Stimulated activated CD8-positive, alpha-beta memory T cell treated with anti-CD3 and anti-CD28 coated beads, Interleukin-4, amount 100 ng/mL, for 24 hours (primary cell): ENCODE measurements at places on chromosomes 12 and 14.

DNA sequence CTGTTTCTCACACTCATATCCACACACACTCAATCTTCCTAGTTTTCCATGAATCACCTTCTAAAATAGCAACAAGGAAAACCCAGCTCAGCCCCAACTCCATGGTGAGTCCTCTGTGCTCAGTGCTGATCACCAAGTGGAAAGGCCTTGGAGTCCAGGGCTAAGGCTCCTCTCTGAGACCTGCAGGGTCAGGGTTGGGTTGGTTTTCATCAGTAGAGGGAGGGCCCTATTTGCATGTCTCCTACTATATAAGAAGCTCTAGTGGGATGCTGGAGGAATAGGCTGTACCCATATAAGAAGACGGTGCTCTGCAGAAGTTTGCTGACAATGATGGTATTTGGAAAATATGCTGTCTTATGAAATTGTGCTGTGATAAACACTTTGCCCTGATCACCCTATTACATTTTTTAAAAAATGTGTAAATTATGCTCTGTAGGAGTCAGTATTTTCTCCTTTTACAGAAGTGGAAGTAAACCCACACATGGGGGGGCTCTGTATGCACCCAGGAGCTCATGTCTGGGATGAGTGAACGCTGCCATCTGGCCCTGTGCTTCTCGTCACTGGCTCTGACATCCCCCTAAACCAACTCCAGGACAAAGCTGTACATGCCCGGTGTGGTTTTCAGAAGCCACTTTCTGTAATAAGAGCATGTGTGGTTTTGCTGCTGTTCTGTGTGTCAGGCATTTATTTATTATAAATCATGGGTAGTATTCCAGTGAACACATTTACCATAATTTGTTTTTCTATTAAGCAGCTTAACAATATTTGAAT lies 536.3 kb downstream of the TMEM121 start:
- no peak for DNase-seq

GRCh38 chr12:81164827-81165226 lies 86.9 kb downstream of the ACSS3 start:
- DNase-seq, result no peak

- no peak for DNase-seq
Measured at GRCh38 chr12:49483619-49484018, 55.2 kb upstream of the KCNH3 start.

GRCh38 chr14:34699873-34700621 lies 14.3 kb downstream of the CFL2 start:
- no peak for DNase-seq

GRCh38 chr14:92649934-92650545 lies 98.4 kb downstream of the LGMN start:
- no peak for DNase-seq

- DNase-seq, result no peak
Measured at GRCh38 chr12:108804271-108804953, 53.0 kb downstream of the SSH1 start.

GRCh38 chr14:76776428-76777251 lies 15.4 kb downstream of the VASH1 start:
- DNase-seq, result no peak

DNA sequence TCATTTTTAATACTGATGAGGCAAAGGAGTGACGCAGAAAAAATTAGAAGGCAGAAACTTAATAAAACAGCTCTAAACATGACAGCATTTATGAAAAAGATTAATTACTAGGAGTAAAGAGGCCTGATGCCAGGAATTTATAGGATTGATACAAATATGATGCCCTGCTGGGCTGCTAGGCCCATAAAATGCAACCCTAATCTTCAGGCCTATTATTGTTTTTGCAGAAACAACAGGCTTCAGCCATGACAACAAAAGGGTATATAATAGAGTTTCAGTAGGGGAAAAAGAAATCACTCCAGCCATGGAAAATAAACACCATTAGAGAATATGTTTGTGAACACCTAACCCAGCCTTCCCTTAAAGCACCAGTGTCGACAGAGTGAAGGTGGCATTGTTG lies 50.6 kb downstream of the OTX2 start:
- no peak for DNase-seq

GRCh38 chr12:90280033-90280432 lies 571.4 kb upstream of the ATP2B1 start:
- DNase-seq, result no peak

DNA sequence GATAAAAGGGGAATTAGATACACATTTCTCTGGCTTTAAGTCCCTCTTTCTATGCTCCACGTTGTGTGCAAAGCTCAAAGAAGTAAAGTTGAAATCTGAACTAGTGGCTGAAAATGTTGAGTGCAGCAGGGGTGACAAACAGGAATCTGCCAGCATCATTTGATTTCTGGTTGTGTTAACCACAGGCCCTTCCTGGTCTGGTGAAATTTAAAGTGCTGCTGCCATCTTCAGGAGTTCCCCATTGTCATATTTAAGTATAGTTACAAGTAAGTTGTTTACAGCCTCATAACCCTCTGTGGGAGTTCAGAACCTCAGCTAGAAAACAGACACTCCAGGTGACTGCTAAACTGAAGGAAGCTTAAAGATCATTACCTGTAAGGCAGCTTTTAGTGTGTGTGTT lies 90.9 kb upstream of the CCDC196 start:
- DNase-seq, result no peak

GRCh38 chr14:96584907-96585671 lies 82.9 kb downstream of the PAPOLA start:
- no peak for DNase-seq

GRCh38 chr12:118325081-118325480 lies 47.6 kb downstream of the TAOK3 start:
- no peak for DNase-seq

DNA sequence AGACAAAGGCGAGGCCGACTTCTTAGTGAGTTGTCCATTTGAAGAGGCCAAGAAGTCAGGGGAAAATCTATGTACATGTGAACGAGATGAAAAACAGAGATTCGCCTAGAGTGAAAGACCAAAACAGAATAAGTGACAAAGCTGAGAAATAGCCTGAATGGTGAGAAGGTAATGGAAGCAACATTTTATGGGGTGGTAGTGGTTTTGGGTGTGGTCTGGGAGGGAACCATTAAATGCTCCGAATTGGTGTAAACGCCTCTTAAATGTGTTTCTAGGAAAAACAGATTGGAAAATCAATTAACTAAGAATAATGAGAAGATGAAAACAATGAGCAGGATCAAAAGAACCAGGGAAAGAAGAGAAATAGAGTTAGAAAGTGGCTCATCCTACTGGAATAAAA lies 83.8 kb upstream of the MANSC4 start:
- no peak for DNase-seq

- DNase-seq, result no peak
Measured at GRCh38 chr14:100815478-100816285, 10.2 kb upstream of the MEG3 start.

DNA sequence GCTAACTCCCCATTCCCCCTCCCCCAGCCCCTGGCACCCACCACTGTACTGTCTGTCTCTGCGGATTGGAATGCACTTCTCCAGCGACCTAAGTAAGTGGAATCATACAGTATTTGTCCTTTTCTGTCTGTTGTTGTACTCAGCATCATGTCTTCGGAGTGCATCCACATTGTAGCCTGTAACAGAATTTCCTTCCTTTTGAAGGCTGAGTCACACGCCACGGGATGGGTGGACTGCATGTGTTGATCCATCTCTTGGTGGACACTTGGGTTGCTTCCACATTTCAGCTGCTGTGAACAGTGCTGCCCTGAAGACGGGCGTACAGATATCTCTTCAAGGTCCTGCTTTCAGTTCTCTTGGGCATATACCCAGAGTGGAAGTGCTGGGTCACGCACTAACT lies 34.4 kb downstream of the DDX51 start:
- no peak for DNase-seq

- DNase-seq, result no peak
Measured at GRCh38 chr12:92445253-92446082, 257.3 kb upstream of the PLEKHG7 start.

DNA sequence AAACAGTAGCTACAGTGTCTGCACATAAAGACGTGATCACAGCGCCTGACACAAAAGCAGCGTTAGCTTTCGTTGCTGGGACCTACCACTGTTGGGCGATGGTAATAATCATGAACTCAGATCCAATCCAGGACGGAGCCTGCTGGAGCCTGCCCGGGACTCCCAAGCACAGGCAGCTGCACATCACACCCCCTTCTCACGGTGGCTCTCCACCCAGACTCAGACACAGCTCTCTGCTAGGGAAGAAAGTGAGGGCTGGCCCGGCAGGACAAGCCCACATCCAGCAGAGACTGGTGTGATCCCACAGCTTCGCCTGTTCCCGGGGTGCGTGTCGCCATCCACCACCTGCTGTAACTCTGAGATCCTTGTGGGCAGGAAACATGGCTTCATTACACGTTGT lies 49.9 kb upstream of the FOXN3 start:
- DNase-seq, result no peak

GRCh38 chr12:108852674-108853309 lies 4.6 kb downstream of the SSH1 start:
- no peak for DNase-seq

- no peak for DNase-seq
Measured at GRCh38 chr14:66330228-66330627, 155.9 kb upstream of the CCDC196 start.

- DNase-seq, result no peak
Measured at GRCh38 chr14:91755570-91756295, 23.8 kb upstream of the CATSPERB start.

GRCh38 chr14:72118841-72119240 lies 186.6 kb downstream of the RGS6 start:
- no peak for DNase-seq

GRCh38 chr12:108752387-108752786 lies 21.1 kb upstream of the CORO1C start:
- no peak for DNase-seq

DNA sequence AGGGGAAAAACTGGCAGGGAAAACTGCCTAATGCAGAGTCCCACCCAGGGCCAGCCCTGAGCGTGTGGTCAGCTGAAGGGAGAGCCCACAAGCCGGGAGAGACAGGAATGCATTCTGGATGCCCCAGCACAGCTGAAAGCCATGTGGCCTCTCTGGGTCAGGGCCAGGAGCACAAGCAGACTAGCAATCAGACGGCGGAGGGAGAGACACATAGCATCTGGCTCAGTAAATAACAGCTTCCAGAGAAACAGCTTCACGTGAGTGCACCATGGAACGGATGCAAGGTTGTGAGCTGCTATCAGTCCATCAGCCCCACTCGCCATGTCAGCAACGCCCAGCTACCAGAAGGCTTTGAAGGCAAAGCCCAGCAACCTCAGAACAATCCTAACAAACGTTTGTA lies 28.2 kb upstream of the TMEM106C start:
- no peak for DNase-seq

DNA sequence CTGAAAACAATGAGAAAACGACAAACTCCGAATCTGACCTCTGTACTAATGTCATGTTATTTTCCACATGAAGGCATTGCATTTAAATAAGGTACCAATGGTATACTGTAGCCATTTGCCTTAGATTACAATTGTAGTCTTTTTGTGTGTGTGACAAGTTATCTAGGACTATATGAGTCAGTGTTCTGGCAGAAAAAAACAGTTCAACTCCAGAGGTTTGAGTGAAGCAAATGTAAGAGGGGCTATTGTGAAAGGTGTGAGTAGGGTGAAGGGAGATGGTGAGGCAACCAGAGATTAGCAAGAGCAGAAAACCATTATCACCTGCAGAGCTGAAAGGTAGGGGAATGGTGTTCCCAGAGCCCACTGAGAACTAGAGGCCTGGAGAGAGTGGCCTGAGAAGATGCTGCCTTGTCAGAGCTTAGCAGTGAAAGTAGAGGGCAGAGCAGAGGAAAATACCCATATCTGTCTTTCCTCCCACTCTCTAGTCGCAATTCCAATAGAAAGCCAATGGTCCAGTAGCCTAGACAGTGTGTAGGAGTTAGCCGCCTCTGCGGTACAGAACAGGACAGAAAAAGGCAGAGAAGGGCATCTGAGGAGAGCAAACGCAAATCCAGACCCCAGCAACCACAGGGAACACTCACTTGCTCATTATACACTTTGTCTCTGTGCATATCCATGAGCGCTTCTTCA lies 112.2 kb downstream of the DYRK2 start:
- DNase-seq, result no peak

DNA sequence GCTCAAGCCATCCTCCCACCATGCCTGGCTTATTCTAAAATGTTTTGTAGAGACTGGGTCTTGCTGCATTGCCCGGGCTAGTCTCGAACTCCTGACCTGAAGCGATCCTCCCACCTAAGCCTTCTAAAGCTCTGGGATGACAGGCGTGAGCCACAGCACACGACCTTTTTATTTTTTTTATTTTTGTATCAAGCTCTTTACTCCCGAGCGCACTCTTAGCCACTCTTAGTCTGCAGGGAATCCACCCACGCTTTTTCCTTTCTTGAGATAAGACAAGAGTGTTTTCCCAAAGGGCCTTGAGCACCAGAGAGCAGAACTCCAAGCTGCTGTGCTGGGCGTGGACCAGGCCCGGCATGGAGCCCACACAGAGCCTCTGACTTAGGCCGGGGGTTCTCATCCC lies 23.4 kb downstream of the MAP1LC3B2 start:
- DNase-seq, result no peak

- no peak for DNase-seq
Measured at GRCh38 chr12:212415-212714, 1.6 kb downstream of the SLC6A12 start.

DNA sequence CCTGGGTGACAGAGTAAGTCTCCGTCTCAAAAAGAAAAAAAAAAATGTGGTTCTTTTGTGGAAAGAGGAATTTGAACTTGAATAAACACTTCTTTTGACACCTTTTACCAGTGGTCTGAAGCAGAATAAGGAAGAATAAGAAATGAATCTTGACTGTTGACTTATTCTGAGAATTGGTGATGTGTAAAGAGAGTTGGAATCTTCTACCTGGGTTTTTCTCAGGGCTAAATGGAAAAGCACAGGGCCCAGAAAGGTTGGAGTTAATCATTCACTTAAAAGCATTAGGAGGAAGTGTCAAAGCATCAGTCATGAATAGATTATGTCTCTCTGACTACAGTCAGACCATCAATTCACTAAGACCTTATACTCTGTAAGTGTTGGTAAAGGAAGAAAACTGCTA lies 13.9 kb downstream of the PNMA1 start:
- DNase-seq, result no peak
